ENCODE measurements at places on chromosomes 1 and 21.
A peak's percentile ranks its signal among the peaks of the same experiment; 100 is the strongest.

DNA sequence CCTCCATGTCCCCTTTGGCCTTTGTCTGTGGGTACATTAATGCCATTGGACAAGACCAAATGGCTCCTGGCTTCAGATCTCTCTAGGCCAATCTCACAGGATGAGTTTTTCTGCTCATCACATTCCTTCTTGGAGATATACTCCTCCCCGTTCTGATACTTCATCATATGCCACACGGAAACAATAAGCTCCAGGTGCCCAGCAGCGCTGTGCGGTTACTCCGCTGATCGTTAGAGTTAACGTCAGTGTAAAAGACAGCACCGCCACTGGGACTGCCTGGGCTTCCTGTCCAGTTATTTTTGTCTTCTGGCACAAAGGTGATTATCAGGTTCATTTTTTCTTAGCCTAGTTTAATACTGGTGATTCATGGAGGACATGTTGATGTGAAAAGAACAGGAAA, 22.5 kb downstream of the CACHD1 start:
- no peak for DNase-seq

GRCh38 chr1:154445040-154445472, 39.9 kb downstream of the IL6R start:
- peak; percentile 23 for DNase-seq

DNA sequence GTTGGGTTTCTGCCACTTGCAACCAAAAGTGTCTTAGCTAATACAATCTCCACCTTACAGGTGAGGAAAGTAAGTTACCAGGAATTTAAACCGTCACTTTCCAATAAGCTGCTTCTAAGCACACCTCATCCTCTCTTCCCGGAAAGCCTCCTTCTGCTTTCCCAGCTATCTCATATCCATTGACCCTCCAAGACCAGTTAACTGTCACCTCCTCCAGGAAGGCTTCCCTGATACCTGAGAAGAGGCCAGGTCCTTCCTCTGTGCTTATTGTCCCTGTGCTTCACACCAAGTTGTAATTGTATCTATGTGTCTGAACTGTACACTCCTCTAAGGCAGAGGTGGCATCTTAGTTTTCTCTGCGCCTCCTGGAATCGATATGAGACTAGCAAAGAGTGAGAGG, 11.2 kb upstream of the MATN1 start:
- DNase-seq = no peak

GRCh38 chr1:221530791-221531190, 211.1 kb downstream of the DUSP10 start:
- no peak for DNase-seq

DNA sequence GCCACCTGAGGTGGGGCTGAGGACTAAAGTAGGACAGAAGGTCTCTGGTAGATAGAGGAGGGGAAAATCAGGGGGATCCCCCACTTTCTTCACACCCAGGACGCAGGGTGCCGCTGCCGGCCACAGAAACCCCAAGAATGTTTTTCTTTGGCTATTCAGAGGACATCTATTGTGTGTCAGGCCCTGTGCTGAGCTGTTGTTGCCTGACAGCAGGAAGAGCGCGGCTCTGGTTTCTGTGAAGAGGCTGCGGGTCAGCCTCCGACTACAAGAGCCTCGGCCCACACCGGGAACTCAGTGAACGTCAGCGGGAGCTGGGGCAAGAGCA, 407 bp upstream of the PIGV start:
- DNase-seq = no peak

DNA sequence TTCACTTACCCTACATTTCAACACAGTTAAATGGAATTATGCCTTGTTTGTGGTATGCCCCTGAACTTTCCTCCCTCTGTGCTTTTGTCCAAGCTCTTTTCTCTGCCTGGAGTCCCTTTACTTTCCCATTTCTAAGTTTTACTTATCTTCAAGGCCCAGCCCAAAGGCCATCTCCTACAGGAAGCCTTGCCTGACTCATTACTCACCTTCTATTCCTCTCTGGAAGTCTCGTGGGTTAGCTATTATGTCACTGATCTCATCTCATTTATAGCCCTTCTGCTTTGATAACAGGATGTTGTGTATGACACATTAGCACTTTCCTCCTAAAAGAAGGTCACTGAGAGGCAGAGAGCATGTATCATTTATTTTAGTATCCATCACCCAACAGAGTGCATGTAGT, 78.8 kb upstream of the CD1D start:
- no peak for DNase-seq

GRCh38 chr1:31750858-31751510, 13.2 kb downstream of the ADGRB2 start:
- no peak for DNase-seq

- no peak for DNase-seq
These were observed 39.6 kb downstream of the GFI1 start for GRCh38 chr1:92447033-92447681.
